ENCODE measurements at places on chromosomes 12 and 14.
A peak's percentile ranks its signal among the peaks of the same experiment; 100 is the strongest.

DNA sequence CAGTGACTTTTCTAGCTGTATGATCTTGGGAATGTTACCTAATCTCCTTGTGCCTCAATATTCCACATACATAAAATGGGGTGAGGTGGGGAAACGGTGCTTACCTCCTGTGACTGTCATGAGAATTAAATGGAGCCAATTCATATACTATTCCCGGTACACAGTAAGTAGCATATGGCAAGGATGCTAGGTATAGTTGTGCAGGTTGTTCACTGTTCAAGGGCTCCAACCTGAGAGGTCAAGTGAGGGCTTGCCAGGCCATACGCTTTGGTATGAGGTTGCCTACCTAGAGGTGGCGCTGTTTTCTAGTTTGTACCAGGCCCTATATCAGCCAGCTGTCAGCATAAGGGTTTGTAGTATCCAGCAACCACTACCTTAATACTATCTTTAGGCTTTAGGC is 3.6 kb upstream of the BATF start:
- peak; percentile 70 for DNase-seq

DNA sequence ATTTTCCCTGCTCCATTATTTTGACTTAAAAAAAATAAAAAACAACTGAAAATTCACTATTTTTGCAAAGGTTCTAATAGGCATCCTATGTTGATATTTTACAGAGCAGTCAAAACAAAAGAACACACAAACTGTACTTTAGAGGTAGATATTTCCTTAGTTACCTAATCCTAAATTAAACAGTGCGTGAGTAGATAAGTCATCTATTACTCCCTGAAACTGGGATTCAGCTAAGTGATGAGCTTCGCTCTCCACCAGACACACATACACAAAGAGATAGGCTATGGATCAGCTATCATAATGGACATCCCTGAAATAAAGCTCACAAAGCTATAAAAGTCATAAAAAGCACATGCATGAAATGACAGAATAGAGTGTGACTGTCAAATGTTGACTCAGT is 398.7 kb downstream of the SOX5 start:
- DNase-seq = no peak

GRCh38 chr12:25755136-25755970 is 202.3 kb upstream of the LMNTD1 start:
- DNase-seq = no peak

- peak; percentile 32 for DNase-seq
Observed at GRCh38 chr12:14960548-14961465, 594 bp downstream of the ARHGDIB start.

- DNase-seq = no peak
Observed at GRCh38 chr14:32696325-32697091, 242.2 kb upstream of the NPAS3 start.

- no peak for DNase-seq
Observed at GRCh38 chr14:100303179-100303578, 3.1 kb downstream of the SLC25A29 start.

DNA sequence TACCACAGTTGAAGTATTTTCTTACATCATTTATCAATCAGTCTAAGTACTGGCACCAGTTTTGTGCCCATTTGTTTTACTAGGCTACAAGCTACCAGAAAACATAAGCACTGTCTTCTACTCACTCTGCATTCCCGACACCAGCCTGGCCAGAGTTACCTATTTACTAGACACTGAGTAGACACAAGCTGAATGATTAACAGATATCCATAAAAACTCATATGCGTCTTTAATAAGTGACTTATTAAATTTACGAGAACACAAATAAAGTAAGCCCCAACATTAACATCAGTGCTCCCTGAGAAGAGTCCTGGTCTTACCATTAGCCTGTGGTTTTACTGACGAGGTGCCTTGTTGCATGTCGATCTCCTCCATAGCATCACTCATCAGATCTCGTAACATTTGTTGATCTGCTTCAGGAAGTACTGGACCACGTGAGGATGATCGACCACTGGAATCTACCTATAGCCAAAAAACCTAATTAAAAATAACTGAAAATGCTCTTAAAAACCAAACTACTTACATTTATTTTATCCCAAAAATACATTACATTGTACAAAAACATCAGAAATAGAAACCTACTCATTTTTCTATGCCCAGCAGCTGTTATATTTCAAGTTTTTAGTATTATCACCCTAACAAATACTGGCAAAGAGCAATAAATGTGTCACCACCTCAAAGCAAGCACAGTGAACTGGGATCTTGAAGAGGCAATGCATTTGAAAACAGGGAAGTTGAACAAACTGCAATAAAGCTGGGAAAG is 53.3 kb downstream of the BDKRB1 start:
- DNase-seq = no peak

GRCh38 chr14:23670481-23670880 is 34.3 kb downstream of the DHRS2 start:
- DNase-seq = no peak

- no peak for DNase-seq
Observed at GRCh38 chr12:28104903-28105864, 85.1 kb upstream of the CCDC91 start.

- no peak for DNase-seq
Observed at GRCh38 chr14:32232481-32232880, 29.4 kb upstream of the RNU6-8 start.

Data from ELF-1 (cell line).